ENCODE measurements at places on chromosomes 7 and 10. TPM values are rescaled to one million over a fixed set of nuclear protein-coding genes. Genes with fewer than 3 reads are reported as not detected.

NEUROD6 gene
- not detected for total RNA-seq

- peak; percentile 52 for DNase-seq
Observed at GRCh38 chr10:100009283-100009792, 409 bp downstream of the DNMBP start.

DNA sequence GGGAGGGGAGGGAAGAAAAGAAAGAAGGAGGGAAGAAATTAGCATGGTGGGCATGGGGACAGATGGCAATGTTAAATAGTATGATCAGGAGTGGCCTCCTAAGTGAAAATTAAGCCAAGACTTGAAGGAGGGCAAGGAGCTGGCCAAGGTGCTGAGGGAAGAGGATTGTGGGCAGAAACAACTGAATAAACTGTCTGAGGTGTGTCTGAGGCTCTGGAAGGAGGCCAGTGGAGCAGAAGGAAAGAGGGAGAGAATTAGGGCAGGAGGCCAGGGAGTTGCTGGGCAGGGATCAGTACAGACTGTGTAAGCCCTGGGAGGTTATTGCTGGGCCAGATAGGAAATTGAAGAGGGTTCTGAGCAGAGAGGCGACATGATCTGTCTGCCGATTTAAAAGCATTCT lies 40.6 kb upstream of the VKORC1L1 start:
- peak; percentile 52 for DNase-seq

DNA sequence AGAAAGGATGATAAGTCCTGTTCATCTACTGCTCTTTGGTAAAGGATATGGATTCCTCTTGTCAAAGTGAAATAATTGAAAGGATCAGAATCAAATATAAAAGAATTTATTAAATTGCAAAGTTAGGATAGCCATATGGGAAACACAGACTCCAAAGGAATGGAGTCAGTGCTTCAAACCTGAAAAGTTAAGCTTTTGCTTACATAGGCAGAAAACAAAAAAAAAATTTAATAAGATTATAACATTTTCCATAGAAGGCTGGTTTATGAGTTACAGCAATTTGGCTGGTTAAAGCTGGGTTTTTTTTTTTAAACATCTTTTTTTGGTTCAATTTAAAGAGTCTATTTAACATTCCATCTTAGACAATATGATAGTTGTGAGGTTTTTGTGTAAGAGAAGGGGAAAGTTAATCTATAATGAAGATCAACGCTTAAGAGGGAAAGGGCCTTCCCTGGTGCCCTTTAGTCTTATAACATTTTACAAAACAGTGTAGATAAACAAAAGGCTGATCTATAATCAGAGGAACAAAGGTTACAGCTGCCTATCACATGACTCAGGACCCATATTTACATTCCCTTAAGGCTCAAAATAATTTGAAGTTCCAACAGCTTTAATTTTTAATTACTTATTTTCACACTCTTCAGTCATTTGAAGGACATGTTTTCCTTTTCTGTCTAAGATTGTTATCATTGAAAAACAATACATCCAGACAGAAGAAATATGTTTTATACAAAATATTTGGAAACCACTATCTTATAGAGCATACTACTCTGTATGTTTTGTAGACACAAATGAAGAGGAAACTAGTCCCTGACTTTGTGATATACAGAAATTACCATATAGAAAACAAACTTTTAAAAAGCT lies 234.3 kb upstream of the MBL2 start:
- no peak for DNase-seq

GRCh38 chr7:110868458-110868857 lies 222.5 kb upstream of the LRRN3 start:
- no peak for DNase-seq

APBB1IP gene
- not detected for total RNA-seq

DNA sequence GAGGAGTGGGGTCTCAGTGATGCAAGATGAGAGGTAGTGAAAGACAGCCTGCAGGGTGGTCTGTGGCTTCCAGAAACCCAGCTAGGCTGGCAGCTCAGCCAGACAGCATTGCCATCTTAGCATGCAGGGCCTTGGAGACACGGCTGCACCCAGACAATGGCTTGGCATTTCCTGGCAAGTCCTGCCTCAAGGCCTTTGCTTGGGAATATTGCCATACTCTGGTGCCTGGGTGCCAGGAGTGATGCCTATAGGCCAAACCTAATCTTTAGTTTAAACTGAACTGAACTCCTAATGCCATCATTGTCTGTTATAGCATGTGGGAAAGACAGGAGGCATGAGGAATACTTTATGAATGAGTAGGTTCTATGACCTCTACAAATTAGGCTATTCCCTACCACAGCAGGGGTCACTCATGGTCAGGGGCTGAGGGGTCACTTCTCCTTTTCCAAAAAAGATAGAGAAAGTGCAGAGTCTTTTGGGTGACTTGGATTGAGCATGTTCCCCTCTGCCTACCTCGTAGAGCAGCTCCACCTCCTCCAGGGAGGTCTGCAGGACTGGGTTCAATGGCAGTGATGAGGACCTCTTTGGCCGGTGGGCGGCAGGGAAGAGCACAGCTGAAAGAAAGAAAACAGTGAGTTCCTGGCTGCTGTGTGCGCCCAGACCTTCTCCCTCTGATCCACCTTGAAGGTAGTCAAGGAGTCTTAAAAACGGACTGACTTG lies 8.8 kb upstream of the SLC13A4 start:
- DNase-seq, result no peak

DNA sequence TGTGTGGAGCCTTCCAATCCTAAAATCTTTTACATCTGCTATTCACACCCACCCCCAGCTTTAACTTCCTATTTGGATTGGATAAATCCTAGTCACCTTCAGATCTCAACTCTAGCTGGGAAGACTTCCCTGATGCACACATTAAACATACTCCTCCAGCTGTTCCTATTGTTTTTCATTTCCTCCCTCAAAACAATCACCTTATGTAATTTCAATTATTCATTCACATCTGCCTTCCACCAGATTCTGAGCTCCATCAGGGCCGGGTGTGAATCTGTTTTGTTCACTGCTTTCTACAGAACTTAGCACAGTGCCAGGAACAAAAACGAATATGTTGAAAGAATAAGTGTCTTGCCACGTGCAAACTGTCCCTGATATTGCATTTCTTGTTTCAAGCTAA lies 497.4 kb downstream of the PLXDC2 start:
- DNase-seq, result no peak

DNA sequence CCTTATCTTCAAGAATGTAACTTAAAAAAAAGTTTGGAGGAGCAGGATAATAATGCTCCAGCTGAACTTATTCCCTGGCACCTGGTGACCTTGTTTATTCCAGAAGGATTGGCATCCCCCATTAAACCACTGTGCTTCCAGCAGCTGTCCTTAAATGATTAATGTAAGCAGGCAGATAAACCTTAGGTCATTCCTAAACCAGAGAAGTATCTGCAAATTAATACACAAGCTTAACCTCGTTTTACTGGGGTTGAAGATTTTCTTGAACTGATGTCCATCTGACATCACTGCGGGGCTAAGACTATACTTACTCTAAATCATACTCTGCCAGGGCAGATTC lies 116.1 kb upstream of the PALS2 start:
- DNase-seq, result peak; percentile 45

DNA sequence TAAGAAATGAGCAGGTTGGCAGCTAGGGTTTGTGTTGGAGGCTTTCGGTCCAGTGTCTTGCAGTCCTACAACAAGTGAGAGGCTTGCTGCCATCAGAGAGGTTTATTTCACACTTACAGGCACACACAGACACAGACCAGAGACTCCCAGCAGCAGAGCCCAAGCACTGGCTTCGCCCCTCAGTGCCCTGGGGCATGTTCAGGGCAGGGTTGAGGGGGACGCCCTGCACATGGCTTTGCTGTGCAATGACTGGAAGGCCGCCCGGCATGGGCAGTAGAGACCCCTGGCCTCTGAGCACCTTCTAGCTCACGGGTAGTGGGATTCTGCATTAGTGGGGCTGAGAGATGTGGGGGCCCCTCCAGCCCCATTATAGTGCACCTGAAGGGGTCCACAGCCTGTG lies 3.8 kb downstream of the SPRN start:
- DNase-seq, result no peak

DNA sequence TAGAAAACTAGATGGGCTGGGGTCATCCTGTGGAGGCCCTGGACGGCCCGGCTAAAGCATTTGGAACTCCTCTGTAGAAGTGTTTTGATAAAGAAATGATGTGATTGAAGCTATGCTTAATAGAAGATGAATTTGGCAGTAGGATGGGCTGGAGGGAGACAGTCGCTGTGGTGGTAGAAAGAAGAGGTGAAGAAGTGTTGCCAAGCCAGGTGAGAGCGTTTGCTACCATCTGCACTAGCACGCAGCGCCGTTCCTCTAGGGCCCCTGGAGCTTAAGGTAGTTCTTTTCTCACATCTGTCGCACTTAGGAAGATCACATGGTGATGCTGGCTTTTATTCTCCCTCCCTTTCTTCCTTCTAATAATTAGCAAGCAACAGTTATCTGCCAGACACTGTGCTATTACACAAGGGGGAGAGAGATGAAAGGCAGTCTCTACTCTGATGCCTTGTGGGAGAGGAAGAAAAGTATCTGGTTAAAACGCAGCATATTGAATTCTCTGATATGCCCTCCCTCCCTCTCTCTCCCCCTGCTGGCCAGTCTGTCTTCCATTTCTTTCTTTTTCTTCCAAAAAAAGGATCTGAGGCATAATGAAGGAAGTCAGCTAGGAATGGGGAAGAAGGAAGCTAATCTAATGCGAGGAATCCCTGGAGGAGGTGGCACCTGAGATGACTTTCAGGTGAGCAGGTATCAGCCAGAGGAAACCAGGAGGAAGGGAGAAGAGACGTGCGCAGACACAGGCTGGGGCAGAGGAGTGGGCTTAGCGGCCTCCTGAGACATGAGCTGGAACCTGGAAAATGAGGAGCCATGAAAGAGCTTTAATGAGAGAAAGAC lies 162.3 kb upstream of the KLF14 start:
- peak; percentile 69 for DNase-seq

PLEKHS1 gene
- total RNA-seq, result not detected

GRCh38 chr10:89702121-89702480 lies 711 bp downstream of the KIF20B start:
- DNase-seq, result peak; percentile 32

- no peak for DNase-seq
Observed at GRCh38 chr7:148790131-148790726, 91.5 kb downstream of the CUL1 start.

- peak; percentile 86 for DNase-seq
Observed at GRCh38 chr10:15742836-15743235, 23.1 kb upstream of the ITGA8 start.

- no peak for DNase-seq
Observed at GRCh38 chr10:79948976-79949722, at the start of gene SFTPD. Gene SFTPD, minus strand, starts transcription at chr10:79949105. Its CDS starts 2,446 bp downstream, at chr10:79946659.

KNDC1 gene
- not detected for total RNA-seq

DNA sequence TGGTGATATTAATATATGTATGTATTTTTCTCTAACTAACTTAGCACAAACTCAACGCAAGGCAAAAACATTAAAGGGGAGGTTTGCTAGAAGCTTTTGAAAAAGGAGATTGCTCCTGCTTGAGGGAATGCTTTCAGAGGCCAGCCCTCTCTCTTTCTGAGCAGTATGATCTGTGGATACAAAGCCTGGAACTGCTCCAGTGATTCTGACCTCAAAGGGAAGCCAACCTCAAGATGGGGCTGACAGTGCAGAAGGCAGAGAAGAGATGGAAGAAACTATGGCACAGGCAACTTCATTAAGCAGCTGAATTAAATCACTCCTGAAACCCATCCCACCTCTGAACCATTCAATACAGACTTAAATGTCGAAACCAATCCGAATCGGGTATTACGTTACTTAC lies 102.4 kb downstream of the USP6NL start:
- DNase-seq, result no peak

DNA sequence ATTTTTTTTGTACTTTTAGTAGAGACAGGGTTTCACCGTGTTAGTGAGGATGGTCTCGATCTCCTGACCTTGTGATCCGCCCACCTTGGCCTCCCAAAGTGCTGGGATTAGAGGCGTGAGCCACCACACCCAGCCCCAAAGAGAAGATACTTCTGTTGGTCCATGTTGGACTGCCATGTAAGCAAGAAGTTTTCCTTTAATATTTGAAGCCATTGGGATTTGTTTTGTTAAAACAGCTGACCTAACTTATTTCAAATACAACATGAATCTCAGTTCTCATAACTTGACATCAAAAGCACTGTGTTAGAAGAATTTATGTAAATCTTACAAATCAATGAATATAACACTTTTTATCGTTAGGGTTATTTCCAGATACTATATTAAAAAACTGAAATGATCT lies 302.4 kb downstream of the SDHAF3 start:
- no peak for DNase-seq

- DNase-seq, result no peak
Observed at GRCh38 chr7:107212725-107213124, 43.9 kb downstream of the HBP1 start.
